ENCODE measurements at places on chromosomes 5 and 9. TPM values are rescaled to one million over a fixed set of nuclear protein-coding genes. Genes with fewer than 3 reads are reported as not detected.

DNA sequence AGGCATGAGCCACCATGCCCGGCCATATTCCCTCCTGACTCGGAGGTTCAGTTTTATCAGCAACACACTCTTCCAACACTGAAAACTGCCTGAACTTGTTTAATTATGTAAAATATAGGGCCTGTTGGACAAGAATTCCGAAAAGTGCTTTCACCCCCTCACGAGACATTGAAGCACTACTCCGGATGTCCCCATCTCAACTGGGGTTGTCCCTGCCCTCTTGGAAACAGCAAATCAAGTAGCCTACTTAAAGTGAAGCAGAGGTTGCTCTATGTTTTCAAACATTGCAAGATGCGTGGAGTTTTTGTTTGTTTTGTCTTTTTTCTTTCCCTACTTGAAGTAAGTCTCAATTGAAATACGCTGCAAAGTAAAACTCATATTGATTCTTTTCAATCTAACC is 7.6 kb downstream of the PTGER4 start:
- DNase-seq: no peak

DNA sequence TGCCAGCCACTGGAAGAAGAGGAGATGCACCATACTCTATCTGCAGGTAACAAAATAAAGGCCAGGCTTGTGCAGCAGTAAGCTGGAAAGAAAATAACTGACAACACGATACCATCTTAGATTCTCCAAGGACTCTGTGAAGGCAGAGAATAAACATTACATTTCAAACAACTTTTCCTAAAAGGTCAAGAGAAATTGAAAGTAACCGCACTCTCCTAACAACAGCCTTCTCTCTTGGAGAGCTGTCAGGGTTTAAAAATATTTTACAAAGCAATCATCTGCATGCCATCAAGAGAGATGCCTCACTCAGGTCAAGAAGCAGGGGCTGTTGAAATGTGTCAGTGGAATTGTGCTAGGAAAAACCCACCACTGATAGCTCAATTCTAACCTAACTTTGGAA is 13.5 kb upstream of the TTLL11 start:
- DNase-seq: no peak

- DNase-seq: no peak
These were observed 9.3 kb upstream of the SIL1 start for GRCh38 chr5:139207297-139208000.

DNA sequence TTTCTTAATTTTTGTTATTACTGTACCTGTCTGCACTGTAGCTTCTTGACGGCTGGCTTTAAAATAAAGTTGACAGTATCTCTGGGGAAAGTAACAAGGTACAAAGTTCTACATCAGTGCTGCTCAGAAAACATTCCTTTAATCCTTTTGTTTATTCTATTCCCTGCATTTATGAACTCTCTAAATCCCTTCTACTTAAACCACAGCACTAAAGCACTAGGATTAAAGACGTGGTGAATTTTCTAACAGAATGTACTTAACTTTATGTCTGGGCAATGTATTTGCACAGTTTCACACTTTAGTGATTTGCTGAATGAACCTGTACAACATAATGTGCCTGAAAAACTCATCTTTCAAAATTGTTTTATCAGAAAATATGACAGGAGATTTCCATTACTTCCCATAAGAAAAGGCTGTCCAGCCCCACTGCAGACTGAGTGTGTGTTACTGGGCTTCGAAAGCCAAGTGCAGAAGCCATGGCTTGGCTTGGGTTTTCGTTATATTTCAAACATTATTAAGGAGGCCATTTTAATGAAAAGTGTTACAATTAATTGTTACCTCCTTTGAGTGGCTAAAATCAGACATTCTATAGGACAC is 43.8 kb downstream of the LHFPL2 start:
- DNase-seq: no peak

DNA sequence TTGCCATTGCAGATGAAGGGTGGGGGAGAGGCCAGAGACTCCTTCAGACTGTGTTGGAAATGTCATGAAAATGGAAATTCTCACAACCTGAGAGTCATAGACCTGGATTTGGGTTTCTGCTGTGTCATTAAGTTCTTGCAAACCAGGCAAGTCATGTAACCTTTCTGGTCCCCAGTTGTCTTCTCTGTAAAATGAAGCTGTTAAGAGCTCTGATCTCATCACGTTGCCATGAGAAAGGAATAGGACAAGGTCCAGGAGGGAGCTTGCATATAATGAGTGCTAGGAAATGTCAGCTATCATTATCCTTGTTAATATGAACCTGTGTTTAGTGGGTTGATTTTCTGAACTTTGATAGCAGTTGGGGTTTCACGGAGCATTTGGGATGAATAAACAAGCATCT is 59.1 kb downstream of the FGF1 start:
- no peak for DNase-seq

DNA sequence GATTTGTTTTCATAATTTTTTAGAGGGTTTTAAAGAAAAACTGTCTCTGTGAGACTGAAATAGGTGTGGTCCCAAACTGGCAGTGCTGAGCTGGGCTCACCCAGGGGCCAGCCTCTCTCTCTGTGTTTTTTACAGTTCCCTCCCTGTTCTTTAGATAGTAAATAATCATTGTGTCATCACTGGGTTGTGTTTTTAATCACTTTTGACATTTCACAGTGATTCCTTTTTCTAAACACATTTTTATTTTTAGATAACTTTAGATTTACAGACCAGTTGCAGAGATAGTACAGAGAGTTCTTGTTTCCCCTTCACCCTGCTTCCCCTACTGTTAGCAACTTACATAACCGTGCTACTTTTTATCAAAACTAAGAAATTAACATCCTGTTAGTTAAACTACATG is 44.4 kb downstream of the MAP1B start:
- no peak for DNase-seq

- DNase-seq: no peak
These were observed 284.3 kb downstream of the CCDC171 start for GRCh38 chr9:15837079-15837679.

- no peak for DNase-seq
These were observed 25.0 kb upstream of the TDRD7 start for GRCh38 chr9:97386733-97387503.

DNA sequence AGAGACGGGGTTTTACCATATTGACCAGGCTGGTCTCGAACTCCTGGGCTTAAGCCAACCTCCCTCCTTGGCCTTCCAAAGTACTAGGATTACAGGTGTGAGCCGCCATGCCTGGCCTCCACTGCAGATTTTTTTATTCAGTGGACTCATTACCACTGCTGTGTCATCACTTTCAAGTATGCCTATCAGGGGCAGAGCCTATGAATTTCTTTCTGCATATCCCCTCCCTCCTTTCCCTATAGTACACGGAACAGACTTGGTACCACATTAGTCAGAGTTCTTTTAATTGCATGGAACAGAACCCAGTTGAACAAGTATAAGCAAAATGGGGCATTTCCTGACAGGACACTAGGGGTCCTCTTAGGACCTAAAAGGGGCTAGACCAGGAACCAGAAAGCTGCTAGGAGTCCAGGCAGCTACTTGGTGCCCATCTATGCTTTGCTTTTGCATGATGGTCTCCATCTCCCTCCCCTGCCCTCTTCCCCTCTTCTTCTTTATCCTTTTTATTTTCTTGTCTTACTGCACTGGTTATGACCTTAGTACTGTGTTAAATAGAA is 5.8 kb downstream of the BSPRY start:
- DNase-seq: no peak

GRCh38 chr5:174943785-174944184 is 219.4 kb downstream of the MSX2 start:
- DNase-seq: no peak

GRCh38 chr5:33340195-33340594 is 100.6 kb upstream of the TARS1 start:
- no peak for DNase-seq

Gene ANKRD34B
- total RNA-seq: not detected

- no peak for DNase-seq
These were observed 350.4 kb upstream of the CLINT1 start for GRCh38 chr5:158209219-158209908.

Gene NUTM2G
- total RNA-seq: not detected

Measured in esophagus squamous epithelium (tissue), 5 donors.